ENCODE measurements at places on chromosomes 5 and 9.

GRCh38 chr9:37632479-37632878 lies 18.3 kb upstream of the FRMPD1 start:
- DNase-seq: no peak

GRCh38 chr5:21574961-21575360 lies 1278.2 kb downstream of the CDH12 start:
- no peak for DNase-seq

GRCh38 chr5:169946743-169947295 lies 33.5 kb downstream of the INSYN2B start:
- DNase-seq: no peak

- DNase-seq: no peak
Measured at GRCh38 chr9:97502222-97502983, 937 bp downstream of the TMOD1 start.

DNA sequence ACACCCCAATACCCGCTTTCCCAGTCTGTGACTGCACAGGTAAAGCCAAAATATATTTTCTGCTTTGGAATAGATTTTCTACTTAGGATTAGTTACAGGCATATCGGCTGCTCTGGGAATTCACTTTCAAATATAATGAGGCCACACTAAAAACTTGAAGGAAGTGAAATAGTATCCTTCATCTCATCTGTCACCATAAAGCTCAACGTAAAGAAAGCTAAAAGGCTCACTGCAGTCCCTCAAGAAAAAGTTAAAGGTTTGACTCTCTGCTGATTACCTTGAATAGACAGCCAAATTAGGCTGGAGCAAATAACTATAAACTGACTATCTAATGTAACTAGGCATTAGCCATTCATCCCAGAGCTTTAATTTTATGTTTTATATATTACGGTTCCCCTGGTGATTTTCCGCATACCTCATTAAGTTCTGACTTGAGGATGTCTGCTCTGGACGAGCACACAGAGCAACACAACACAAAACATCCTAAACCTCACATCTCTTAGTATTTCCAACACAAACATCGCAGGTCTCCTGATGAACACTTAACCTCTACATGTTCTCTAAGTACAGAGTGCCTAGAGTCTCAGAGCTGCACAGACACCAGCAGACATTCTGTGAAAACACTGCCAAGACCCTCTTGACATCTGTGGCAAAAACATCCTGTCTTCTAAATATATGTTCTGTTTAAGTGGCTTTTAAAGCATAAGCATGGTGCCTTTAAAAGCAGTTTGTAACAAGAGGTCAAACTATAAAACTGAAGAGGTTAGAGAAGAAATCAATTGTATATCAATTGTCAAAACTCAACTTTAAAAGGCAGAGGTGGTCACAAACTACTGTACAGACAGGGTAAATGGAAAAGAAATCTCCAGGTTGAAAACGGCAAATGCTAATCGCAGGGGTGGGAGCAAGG lies 35.4 kb downstream of the ELAVL2 start:
- DNase-seq: no peak

DNA sequence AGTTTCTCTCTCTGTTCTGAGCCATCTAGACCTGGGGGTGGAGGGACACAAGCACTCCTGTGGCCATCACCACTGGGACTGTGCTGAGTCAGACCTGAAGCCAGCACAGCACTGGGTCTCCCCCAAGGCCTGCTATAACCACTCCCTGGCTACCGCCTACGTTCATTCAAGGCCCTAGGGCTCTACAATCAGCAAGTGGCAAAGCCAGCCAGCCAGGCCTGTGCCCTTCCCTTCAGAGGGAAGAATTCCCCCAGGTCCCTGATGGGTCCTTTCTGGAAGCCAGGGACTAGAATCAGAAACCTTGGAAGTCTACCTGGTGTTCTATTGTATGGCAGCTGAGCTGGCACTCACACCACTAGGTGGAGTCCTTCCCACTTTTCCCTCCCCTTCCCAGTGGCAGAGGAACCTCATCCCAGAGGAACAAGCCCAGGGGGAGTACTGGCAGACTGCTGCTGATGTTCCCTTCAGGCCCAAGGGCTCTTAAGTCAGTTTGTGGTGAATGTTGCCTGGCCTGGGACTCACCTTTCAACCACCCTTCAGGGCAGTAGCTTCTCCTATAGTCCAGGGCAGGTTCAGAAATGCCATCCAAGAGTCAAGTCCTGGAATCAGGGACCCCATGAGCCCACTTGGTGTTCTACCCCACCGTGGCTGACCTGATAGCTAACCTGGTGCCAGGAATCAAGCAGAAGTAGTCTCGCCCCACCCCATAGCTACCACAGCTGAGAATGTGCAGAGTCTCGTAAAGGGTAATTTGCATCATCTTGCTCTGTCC lies 20.0 kb downstream of the JMY start:
- peak; percentile 9 for DNase-seq

DNA sequence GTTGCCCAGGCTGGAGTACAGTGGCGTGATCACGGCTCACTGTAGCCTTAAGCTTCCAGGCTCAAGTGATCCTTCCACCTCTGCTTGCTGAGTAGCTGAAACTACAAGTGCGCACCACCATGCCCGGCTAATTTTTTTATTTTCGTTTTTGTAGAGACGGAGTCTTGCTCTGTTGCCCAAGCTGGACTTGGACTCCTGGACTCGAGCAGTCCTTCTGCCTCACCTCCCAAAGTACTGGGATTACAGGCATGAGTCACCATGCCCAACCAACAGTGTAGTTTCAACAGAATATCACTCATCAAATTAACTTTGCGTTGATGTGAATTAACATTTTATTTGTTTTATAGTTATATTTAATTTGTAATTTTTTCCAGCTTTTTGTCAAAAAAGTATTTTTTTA lies 45.3 kb downstream of the WDR70 start:
- no peak for DNase-seq

- DNase-seq: no peak
Measured at GRCh38 chr5:74146796-74147195, 493.7 kb downstream of the ENC1 start.

- no peak for DNase-seq
Measured at GRCh38 chr5:15757103-15757502, 257.1 kb downstream of the FBXL7 start.

- peak; percentile 6 for DNase-seq
Measured at GRCh38 chr5:179866241-179867078, 7.8 kb upstream of the MRNIP start.

- no peak for DNase-seq
Measured at GRCh38 chr5:78738693-78739300, 90.2 kb upstream of the LHFPL2 start.

GRCh38 chr9:113823421-113823820 lies 52.7 kb upstream of the ZNF618 start:
- DNase-seq: no peak

GRCh38 chr9:89811356-89811755 lies 206.5 kb downstream of the GADD45G start:
- no peak for DNase-seq

DNA sequence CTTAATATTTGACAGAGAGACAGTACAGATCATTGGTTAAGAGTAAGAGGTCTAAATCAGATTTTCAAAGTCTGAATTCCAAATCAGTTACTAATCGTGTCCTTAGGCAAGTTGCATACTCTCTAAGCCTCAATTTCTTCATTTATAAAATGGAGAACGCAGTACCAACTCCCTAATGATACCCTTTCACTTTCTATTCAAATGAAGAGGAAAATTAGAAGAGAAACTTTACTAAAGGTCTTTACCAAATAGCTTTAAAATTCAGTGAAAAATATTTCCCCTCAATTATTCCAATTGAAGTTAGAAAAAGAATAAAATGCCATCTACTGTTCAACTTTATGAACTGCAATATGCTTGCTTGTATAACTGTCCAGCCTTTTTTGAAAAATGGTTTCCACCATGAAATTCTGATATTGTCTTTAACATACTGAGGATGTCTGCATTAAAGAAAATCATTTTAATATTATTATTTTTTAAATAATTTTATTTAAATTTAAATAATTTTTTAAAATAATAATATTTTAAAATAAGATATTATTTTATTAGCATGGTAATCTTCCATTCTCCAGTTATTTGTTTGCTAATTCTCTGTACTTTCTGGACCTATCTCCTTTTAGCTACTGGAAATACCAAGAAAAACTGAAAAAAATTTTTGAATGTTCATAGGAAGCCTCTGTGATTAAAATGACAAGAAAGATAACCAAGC lies 36.0 kb downstream of the POC5 start:
- DNase-seq: no peak

GRCh38 chr9:33320230-33320567 lies 29.9 kb downstream of the NFX1 start:
- no peak for DNase-seq

GRCh38 chr9:68998385-68998784 lies 15.5 kb downstream of the PRKACG start:
- no peak for DNase-seq

GRCh38 chr5:172417983-172418630 lies 36.2 kb downstream of the SH3PXD2B start:
- no peak for DNase-seq

- DNase-seq: no peak
Measured at GRCh38 chr5:71932655-71933338, 174.5 kb upstream of the MAP1B start.

DNA sequence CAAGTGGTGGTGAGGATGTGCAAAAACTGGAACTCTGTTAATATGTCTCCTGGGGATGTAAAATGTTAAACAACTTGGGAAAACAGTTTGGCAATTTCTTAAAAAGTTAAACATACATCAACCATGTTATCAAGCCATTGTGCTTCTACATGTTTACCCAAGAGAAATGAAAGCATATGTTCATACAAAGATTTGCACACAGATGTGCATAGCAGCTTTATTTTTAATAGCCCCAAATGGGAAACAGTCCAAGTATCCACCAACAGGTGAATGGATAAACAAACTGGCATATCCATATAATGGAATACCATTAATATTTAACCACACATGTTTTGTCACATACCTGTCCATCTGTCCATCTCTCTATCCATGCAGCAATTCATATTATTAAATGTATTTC lies 6.2 kb downstream of the VPS13A start:
- DNase-seq: no peak

DNA sequence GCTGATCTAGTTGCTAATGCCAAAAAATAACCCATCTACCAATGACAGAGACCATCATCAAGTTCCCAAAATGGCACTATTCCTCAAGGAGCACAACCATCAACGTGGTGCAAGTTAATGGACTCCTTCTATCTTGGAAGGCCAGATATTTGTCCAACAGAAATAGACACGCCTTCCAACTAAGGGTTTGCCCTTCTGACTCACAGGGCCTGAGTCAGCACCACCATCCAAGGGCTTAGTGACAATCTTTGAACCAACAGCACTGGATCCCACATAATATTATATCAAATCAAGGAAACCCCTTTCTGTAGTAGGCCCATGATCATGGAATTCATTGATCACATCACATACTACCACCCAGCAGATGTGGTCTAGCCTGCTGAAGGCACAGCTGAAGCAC lies 84.3 kb downstream of the MED27 start:
- DNase-seq: no peak

DNA sequence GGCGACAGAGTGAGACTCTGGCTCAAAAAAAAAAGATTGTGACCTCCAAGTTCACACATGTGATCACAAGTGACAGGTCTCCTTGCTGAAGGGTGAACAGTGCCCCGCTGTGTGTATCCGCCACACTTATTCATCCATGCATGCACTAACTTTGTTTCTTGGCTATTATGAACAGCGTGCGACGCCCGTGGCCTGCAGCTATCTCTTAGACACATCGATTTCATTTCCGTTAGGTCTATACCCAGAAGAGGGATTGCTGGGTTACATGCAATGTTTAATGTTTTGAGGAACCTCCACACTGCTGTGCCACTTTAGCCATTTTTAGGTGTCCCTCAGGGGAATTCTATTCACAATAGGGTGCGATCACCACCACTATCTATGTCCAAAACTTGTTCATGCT lies 12.1 kb upstream of the EGFL7 start:
- no peak for DNase-seq

- no peak for DNase-seq
Measured at GRCh38 chr5:172142709-172143215, 45.3 kb downstream of the STK10 start.

GRCh38 chr9:71814815-71815214 lies 46.5 kb upstream of the CEMIP2 start:
- DNase-seq: no peak

GRCh38 chr9:78000221-78000620 lies 31.4 kb downstream of the GNAQ start:
- no peak for DNase-seq

- no peak for DNase-seq
Measured at GRCh38 chr9:115628426-115628825, 510.5 kb upstream of the TNC start.

- no peak for DNase-seq
Measured at GRCh38 chr9:129775448-129775798, 22.6 kb upstream of the PTGES start.

- DNase-seq: no peak
Measured at GRCh38 chr9:114604989-114605388, 6.1 kb upstream of the TMEM268 start.

DNA sequence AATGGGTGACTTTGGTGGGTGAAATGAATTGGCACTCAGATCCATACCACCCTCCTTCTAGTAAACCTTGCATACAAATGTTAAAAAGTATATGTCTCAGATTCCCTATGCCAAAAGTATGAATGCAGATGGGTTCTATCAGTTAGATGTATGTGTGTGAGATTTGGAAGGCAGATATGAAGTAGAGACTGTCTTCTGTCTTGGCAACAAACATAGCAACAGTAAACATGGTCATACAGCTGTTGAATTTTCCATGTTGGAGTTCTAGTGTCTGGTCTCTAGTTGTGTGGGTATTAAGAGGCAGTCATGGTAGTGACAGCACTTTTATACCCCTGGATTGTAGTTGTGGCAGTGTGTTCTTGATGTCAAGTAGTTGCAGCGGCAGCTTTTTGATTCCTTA lies 125.6 kb upstream of the PITX1 start:
- DNase-seq: no peak

- no peak for DNase-seq
Measured at GRCh38 chr5:17147617-17148016, 69.8 kb upstream of the BASP1 start.

GRCh38 chr5:91266184-91266705 lies 116.9 kb downstream of the ARRDC3 start:
- no peak for DNase-seq

DNA sequence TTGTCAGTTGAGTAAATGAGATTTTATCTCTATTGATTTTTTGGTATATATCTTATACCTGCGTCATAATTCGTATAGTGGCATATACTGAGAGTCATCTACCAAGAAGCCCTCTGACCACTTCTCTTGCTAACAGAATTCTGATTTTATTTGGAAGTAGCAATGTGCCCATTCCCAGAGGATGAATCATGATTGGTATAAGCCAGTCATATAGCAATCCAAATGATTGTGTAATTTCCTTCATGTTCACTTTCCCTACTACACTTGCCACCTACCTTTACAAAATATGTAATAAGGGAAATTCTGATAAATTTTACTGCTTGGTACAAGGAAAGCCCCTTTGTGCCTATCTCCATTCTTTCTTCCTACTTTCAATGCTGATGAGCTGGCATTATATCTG lies 16.1 kb upstream of the ZNF462 start:
- DNase-seq: no peak

DNA sequence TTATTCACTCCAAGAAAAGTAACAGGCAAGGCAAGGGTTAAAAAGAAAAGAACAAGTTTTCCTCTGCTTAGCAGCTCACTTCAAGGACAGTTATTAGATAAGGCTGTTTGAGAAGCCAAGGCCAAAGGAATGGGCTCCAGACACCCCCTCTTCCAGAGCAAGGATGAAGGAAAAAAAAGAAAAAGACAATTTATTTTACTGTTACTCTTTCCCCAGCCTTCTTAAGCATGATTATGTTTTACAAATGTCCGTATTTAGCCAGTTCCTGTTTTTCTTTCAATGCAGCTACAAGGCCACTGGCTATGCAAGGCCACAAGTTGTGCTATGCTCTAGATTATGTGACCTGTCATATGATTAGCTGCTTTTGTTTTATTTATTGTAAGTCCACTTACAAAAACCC lies 106.5 kb upstream of the SIMC1 start:
- DNase-seq: no peak
